ENCODE measurements at places on chromosomes 16 and 17.

GRCh38 chr17:76408037-76408849, 23.8 kb downstream of the SPHK1 start:
- no peak for DNase-seq

GRCh38 chr17:81165246-81166032, at the start of gene PVALEF:
Gene PVALEF (plus strand): TSS chr17:81165507. CDS start chr17:81181227, 15,720 bp downstream.
- no peak for DNase-seq

DNA sequence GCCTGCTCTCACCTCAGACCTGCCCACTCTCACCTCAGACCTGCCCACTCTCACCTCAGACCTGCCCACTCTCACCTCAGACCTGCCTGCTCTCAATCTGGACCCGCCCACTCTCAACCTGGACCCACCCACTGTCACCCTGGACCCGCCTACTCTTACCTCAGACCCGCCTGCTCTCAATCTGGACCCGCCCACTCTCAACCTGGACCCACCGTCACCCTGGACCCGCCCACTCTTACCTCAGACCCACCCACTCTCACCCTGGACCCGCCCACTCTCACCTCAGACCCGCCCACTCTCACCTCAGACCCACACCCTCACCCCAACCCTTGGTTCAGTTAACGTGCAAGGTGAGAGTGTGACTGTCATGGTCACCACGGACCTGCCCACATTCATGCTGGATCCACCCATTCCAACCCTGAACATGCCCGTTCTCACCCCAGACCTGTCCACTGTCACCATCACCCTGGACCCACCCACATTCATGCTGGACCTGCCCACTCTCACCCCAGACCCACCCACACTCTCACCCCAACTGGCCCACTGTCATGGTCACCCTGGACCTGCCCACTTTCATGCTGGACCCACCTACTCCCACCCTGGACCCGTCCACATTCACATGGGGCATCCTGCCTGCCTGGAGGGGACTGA, 31.2 kb upstream of the ENPP7 start:
- no peak for DNase-seq

DNA sequence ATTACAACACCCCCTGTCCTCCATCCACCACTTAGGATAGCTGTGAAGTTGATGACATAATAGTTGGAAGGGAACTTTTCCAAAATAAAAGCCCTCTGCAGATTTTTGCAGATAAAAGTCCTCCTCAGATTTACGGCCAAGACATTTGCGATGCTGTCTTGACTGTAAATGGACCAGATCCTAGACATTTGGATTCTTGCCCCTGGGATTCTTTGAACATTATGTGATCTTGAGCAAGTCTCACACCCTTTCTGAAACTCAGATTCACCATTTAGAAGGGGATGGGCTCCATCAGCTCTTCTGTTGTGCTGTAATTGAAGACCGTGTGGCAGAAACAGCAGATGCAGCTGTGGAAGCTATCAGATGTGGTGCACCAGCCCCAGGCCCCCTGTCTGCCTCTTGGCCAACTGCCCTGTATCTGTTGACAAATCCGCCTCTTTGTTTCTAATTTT, 153.9 kb upstream of the CACNG3 start:
- no peak for DNase-seq

DNA sequence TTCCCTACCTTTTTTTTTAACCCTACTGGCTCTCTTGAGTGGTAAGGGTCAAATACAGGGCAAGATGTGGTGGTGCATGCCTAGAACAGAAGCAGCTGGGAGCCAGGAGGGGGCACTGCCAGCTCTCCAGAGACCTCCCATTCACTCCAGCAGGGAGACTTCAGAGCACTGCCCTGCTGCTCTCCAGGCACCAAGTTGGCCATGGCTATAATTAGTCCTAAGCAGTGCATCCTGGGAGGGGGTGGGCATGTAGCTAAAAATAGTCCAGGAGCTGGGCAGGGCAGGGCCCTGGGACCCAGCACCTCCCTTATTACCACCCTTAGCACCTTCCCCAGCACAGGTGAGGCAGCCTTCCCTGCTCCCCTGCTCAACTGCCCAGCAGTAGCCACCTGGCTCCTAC, 3.5 kb downstream of the CORO6 start:
- no peak for DNase-seq

GRCh38 chr17:31453896-31454295, 62.4 kb downstream of the RAB11FIP4 start:
- no peak for DNase-seq

DNA sequence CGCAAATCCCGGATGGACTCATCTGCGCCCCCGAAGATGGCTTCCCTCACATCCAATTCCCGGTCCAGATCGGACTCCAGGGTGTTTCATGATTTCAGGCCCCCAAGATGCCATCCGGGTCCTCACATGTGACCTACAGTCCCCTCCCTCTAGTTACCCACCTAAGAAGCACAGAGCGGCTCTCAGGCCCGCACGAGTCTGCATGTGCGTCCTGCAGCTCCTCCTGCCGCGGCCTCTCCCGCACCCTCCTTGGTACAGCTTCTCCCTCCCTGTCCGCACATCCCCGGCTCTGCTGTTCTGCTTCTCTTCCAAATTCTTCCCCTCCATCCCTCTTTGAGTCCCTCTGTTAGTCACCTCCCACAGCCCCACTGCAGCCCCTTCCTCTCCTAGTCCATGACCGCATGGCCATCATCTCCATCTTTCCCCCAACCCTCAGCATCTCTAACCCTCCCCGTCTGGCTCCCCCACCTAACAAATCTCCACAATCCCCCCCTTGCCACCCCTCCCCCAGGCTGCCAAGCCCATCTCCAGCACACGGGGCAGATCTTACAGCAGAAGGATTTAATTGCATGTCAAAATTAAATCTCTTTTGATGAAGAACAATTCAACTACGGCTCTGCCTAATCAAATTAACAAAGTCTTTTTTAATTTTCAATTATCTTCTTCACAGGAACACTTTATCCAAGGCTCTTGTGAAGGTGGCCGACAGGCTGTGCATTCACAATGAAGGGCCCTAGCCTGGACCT, 231.0 kb downstream of the RBFOX3 start:
- DNase-seq = no peak
